ENCODE measurements at places on chromosomes 4 and X.

DNA sequence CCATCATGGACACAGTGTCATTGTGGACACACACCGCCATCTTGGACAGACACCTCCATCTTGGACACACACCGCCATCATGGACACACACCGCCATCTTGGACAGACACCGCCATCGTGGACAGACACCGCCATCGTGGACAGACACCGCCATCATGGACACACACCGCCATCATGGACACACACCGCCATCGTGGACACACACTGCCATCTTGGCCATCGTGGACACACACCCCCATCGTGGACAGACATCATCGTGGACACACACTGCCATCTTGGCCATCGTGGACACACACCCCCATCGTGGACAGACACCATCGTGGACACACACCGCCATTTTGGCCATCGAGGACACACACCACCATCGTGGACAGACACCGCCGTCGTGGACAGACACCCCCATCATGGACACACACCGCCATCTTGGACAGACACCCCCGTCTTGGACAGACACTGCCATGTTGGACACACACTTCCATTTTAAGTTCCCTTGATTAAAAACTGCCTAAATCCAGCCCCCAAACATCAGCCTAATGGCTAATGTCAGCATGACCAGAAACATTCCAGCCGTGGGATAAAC, 9.1 kb downstream of the ASMTL start:
- DNase-seq, result no peak

DNA sequence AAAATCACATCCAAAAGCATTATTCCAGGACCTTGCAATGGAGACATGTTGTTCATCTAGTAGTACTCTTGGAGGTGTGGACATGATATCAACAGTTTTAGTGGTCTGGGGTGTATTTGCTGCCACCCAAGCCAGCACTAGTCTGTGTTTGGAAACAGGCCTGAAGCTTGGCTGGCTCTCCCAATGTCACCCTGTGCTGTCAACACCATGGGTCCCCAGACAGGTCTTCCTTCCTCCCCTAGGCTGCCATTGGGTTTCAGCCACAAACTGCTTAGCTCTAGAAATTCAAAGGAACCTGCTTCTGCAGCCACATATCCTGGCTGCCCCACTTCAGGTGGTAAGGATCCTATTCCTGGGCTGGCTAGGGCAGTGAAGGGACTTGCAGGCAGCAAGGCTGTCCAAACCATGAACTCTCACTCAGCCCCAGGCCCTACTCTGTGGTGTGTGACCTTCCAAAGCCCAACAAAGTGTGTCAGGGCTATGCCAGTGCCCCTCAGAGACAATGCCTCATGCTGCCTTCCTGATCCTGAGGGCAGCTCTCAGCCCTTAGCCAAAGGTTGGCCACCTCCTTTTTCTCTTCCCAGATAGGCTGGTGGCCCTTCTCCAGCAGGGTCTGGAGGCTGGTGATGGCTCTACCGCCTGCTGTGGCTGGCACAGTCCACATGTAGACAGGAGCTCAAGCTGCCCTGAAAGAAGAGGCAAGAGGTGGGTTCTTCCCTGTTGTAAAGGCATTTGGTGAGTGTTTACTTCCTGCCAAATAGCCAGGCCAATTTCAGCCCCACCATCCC, 18.3 kb downstream of the AMER1 start:
- DNase-seq, result no peak

DNA sequence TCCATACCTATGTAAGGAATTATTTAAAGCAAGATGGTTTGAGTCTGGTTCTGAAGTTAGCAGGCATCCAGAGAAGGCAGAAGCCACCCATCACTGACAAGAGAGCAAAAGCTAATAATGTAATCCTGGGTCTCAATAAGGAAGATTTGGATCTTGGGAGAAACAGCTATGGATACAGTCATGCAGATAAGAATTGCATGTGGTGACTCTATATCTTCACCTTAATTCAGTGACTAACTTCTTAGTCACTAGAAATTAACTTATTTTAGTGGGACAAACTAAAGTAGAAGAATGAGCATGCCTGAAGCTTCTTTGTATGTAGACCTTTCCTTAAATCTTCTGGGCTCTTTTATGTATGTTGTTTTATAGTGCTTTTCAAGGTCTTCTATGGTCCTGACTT, 66.6 kb downstream of the ATP10D start:
- no peak for DNase-seq

- no peak for DNase-seq
Measured at GRCh38 chr4:14234307-14234706, 606.8 kb upstream of the BOD1L1 start.

- DNase-seq, result no peak
Measured at GRCh38 chr4:184421533-184422155, 52.7 kb downstream of the IRF2 start.

DNA sequence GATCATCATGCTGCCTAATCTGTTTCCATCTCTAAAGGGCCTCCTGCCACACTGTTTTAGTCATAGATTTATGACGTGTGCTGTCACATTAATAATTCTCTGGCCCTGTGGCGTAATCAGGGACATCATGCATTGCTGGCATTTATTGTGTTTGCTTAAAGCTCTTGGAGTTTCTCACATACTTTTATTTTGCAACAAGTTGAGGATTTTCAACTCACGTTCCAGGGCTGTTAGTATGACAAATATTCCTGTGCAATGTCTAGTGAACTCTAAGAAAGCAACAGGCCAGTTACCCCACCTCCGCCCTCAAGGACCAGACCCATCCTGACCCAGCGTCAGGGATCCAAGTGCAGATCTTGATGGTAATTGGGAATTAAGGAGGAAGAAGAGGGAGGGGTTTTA, 7.8 kb upstream of the PIGA start:
- DNase-seq, result no peak

- DNase-seq, result peak; percentile 42
Measured at GRCh38 chr4:138259824-138260223, 17.7 kb upstream of the SLC7A11 start.

- DNase-seq, result no peak
Measured at GRCh38 chr4:77434299-77435092, 171.1 kb upstream of the CXCL13 start.

DNA sequence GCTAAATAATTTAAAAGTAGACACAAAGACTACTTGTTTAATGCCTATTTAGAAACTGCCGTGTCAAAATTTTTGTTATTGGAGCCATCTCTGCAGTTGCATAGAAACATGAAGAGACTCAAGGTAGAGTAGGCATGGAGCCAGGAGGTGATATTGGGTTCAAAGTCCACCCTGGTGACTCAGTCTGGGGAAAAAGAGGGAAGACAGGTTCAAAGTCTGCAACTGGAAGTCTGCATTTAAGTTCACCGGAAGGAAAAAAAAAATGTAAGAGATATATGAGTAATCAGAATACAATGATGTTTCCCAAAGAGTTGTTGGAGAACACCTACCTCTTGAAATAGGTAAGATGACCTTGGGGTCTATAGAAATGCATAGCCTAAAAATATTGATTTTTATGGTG, 67.4 kb upstream of the QRFPR start:
- no peak for DNase-seq

DNA sequence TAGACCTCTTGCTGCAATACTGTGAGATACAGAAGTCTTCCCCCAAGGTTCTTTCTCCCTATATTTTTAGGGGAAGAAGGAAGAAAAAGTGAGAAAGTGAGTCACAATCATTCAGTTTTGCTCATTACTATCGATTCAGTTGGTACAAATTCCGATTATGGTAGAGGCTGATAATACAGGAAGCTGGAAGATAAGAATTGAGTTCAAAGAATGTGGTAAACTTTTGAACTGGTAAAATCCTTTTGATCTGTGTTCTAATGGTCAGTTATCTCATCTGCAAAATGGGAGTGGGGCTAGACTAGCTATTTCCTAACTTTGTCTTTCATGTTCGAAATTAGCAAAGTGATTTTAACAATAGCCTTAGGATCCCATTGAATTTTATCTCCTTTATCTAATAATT, 101.4 kb upstream of the FAT1 start:
- DNase-seq, result no peak

DNA sequence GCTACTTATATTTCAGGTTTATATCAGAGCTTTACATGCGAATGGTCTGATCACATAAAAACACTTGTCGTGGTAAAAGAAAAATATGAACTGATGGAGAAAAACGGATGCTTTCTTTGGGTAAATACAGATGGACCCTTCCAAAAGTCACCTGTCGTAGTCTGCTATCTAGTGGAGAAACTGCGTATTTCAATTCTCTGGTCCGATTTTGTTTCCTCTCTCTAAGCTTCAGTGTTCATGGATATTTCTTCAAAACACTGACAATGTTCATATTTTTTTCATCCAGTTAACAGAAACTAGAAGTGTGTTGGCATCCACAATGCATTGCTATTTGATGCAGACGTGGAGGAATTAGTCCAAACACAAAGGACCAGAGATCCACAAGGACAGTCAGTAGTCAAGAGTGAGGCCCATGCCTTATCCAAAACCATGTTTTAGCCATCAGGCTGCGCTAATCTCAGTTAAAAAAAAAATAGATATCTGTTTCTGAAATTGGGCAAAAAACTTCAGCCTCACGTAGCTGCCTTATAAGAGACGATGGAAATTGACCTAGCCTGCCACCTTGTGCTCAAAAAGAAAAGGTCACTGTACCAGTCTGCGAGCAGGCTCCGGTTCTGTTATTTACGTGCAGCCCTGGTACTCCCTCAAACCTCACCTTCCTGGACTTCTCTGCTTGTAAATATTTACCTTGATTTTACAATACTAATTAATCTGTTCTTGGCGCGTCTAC, 16.0 kb downstream of the MEPE start:
- DNase-seq, result peak; percentile 56

DNA sequence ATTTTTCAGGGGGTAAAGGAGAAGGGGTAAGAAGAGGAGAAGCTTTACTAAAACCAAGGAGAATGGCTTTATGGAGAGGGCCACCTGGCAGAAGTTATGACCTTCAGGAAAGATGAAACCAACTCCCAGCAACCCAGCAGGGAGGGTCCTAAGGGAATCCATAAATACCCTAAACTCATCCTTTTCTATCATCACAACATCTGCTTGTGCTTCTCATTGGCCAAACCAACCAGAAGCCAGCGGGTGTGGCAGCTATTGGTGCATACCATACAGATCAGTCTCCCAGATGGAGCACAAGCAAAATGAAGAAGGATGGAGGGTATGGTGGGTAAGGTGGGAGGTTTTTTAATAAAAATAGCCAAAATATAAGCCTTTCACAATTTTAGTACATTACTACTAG, 58.5 kb upstream of the ARSJ start:
- DNase-seq, result no peak

- no peak for DNase-seq
Measured at GRCh38 chr4:39464886-39465501, 6.1 kb downstream of the LIAS start.

GRCh38 chr4:3500634-3501101, 31.6 kb downstream of the LRPAP1 start:
- DNase-seq, result no peak

GRCh38 chrX:40174001-40174853, 76.5 kb upstream of the BCOR start:
- DNase-seq, result no peak

GRCh38 chr4:37001688-37002436, 242.7 kb upstream of the NWD2 start:
- DNase-seq, result no peak

GRCh38 chr4:55768291-55768690, 51.3 kb upstream of the EXOC1L start:
- no peak for DNase-seq

DNA sequence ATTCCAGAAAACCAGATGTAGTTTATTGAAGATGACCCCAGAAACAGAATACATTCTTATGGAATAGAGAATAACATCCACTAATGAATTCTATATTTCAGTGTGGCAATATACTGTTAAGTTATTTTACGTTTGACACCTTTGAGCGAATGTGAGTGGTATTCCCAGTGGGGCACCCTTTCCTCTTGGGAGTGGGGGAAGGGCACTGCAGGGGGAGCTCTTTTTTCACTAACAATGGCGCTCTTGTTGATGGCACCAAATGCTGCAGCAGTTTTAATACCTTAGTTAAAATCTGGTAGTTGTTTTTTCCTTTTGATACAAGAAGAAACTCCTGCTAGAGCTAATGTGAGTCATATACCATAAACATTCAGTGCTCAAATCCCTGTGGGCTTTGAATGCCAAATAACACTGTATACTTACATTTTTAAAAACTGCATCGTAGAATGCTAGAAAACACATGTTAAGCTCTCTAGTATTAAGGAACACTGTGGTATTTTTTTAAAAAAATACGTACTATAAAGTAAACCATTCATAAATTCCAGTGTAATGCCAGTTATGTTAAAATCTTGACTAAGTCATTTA, 178.5 kb downstream of the DCHS2 start:
- DNase-seq, result no peak

DNA sequence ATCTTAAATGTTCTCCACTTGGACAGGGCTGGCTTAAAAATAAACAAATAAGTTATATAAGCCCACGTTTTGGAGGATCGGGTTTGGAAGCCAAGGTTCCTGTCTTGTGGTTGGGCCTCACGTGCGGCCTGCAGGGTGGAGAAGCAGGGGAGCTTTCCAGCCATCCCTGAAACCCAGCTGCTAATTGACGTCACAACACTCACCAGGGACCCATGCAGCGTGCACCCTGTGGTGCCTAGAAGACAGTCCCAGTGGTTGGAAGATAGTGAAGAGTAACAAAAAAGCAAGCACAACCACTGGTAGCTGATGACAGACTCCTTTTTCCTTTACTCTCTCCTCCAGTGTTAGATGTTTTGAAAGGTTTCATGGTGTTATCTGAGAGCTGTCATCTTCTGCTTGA, 142.0 kb upstream of the RBPJ start:
- no peak for DNase-seq

DNA sequence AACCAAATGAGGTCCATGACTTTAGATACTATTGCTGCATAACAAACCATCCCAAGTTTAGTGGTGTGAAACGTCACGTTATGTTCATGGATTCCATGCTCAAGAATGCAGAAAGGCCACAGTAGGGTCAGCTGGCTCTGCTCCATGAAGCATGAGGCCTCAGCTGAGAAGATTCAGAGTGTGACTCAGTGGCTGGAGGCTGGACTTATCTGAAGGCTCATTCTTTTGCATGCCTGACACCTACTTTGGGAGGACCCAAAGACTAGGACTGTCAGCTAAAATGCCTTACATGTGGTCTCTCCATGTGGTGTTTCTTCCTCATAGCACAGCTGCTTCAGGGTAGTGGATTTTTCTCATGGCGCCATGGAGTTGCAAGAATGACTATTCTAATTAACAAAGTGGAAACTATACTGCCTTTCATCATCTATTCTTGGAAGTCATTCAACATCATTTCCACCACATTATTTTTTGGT, 11.5 kb upstream of the CCDC149 start:
- no peak for DNase-seq

GRCh38 chrX:153793291-153793690, 884 bp downstream of the IDH3G start:
- DNase-seq, result no peak
